ENCODE measurements at places on chromosomes 3 and 15.
A peak's percentile ranks its signal among the peaks of the same experiment; 100 is the strongest.

GRCh38 chr15:72796210-72796514 lies 12.6 kb upstream of the ADPGK start:
- DNase-seq, result no peak

DNA sequence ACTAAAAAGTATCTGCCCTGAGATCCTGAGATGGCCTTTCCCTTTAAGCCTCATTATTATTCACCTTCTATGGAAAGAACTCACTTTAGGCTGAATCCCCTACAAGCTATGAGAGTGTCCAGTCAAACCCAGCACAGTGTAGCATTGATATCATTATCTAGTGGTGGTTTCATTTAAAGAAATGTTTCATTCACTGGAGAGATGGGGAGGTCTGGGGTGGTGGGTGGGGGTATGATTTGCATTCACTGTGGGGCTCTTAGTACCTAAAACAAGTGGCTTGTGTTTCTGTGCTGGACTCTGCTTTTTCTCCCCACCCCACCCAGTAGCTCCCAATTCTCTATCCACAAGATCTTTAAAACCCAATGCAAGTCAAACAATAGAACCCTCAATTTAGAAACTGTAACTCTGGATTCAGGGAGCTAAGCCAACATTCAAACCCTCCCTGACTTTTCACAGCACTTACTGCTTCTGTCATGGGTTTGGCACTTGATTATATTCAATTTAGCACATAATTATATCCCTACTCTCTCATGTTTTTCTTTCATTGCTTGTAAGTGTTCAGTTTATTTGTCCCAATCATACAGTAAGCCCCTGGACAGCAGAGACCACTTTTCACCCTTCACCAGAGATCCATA lies 310.5 kb upstream of the THBS1 start:
- DNase-seq, result no peak

GRCh38 chr3:25820366-25820765 lies 30.5 kb downstream of the OXSM start:
- no peak for DNase-seq

DNA sequence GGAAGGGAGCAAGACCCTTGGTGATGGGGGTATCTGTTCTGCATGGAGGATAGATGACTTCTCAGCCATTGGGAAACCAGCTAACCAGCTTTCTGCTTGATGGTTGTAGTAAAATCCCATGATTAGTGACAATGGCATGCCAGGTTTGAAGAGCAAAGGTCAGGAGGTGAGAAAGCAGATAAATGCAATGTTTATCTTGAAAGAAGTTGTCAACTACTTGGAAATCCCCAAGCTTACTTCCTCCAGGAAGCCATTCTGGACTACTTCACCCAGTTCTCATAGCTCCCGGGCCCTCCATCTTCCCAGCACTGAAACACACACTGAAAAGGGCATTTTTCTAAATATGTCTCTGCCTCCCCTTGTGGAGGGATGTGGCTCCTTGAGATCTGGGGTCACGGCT lies 51.3 kb downstream of the SMAD3 start:
- no peak for DNase-seq

GRCh38 chr3:13200946-13201345 lies 127.7 kb upstream of the IQSEC1 start:
- no peak for DNase-seq

DNA sequence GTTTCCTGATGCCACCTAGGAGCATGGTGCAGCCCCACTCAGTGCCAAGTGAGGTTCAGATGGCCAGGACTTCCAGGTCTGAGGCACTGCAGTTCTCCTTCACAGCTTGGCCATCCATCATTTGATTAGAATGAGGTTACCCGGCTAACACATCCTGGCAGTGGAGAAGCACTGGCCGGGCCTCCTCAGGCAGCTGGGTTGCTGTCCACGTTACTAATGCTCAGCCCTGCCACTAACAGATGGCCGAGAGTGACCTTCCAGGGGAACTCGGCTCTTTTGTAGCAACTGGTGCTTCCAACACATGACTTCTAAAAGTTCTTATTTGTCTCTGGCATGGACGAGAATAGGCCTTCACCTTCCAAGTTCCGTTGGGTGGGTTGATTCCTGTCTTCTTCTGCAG lies 204.6 kb upstream of the CFAP20DC start:
- DNase-seq, result no peak

DNA sequence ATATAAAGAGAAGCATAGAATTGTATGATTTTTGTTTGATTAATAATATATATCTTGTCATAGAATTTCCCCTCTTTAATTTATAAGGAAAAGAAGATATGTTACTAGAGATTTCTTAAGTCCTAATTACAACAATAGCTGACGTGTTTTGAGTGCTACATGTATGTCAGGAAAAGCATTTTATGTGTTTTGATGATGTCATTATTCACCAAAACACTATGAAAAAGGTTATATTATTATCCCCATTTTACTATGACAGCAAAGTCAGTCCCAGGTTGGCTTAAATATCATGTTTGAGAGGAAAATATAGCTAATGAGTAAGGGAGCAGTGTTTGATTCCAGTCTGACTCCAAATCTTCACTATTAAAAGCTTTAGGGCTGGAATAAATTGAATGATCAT lies 428.4 kb upstream of the GOLIM4 start:
- DNase-seq, result no peak

DNA sequence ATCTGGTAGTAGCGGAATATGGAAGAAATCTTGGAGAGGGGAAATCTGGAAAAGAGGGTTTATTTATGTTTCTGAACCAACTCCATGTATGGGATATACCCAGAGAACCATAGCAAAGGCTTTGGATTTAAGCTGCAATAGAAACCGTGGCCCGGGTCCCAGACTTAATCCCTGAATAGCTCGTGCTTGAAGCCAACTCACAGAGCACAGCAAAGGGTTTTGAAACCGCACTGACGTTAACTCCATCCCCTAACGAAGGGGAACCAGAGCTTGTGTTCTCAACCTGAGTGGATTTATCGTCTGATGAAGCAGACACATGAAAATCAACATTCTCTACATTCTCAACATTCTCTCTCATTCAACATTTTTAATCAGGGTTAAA lies 154.6 kb downstream of the APBA2 start:
- DNase-seq, result no peak

DNA sequence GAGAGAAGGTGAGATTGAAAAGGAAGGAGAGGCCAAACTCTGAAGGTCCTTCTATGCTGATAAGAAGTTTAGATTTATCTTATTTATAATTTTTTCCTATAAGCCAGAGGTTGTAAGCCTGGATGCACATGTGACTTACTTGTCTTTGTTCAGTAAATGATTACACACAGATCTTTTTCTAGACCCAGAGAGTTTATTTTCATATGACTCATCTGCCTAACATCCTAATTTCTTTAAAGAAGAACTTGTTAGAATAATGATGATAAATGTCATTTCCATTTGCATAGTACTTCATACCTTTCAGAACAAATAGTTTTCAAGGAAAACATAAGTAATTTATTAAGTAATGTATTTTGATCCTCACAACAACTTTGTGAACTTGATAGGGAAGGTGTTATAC lies 434.8 kb upstream of the DPH6 start:
- no peak for DNase-seq

- no peak for DNase-seq
Observed at GRCh38 chr15:66169625-66170024, 83.9 kb downstream of the MEGF11 start.

- no peak for DNase-seq
Observed at GRCh38 chr3:175601521-175601920, 742.4 kb downstream of the NAALADL2 start.

GRCh38 chr3:180570238-180570637 lies 31.7 kb upstream of the TTC14 start:
- no peak for DNase-seq

- DNase-seq, result no peak
Observed at GRCh38 chr3:142355692-142356091, 92.1 kb downstream of the XRN1 start.

- no peak for DNase-seq
Observed at GRCh38 chr3:172101107-172101506, 61.7 kb downstream of the FNDC3B start.

DNA sequence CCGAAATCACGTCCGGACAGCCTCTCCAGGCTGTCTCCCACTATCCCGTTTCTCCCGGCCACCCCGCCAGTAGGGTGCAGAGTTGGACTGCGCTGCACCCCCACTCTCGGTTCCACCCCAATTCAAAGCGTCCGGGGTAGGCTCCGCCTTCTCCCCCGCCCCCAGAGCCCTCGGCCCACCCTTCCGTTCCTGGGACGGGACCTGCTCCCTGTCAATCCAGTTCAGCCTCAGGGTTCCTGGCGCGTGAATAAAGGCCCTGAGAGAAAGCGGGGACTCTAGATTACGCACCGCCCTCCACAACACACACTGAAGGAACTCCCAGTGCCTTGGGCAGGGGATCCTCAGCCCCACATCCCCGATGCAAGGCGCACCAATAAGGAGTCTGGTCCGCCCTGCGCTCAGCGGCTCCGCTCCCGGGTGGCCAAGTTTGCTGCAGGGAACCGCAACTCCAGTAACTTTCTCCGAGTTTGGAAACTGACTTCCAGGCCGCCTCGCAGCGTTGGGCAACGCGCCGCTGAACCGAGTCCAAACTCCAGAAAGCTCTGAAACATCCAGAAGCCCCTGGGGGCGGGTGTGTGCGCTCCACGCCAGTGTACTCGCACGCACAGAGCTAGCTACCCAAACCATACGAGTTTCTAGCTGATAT lies 1.9 kb downstream of the ADAMTS9 start:
- peak; percentile 97 for DNase-seq

DNA sequence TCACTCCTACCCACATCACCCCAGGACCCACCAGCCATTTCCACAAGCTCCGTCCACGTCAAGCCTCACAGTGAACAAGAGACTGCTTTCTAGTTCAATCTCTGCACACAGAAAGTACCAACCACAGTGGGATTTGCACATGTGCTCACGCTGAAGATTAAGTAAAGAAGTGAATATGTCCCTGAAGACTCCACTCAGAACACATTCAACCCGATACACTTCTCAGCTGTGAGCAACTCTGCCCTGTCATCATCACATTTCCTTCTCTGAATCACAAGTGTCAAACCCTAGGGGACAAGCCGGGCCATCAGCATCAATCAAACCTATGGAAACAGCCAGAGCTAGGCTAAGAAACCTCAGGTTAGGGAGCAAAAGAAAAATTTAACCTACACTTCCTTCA lies 1.9 kb downstream of the STIMATE start:
- DNase-seq, result no peak

DNA sequence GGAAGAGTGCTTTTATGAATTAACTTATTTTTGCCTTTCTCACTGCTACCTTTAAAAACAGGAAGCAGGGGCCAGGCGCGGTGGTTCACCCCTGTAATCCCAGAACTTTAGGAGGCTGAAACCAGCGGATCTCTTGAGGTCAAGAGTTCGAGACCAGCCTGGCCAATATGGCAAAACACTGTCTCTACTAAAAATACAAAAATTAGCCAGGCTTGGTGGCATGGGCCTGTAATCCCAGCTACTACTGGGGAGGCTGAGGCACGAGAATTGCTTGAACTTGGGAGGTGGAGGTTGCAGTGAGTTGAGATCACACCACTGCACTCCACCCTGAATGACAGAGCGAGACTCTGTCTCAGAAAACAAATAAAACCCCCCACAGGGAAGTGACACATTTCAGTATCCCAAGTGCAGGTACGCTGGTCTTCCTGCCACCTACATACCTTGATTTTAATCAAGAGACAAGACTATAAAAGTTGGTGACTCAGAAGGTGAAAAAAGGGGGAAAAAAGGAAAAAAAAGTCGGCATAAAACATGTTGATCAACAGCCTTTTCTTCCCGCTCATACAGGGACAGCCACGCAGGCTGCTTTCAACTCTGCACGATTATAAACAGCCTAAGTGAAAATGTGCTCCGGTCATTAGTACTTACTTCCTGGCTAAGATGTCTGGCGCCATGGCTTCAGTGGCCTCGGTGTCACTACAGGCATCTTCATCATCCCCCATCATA lies 18.8 kb downstream of the PPP1R2 start:
- DNase-seq, result no peak
